ENCODE measurements at places on chromosomes 4 and X.

- DNase-seq, result no peak
These were observed 354.9 kb downstream of the DHRSX start for GRCh38 chrX:2145692-2146367.

DNA sequence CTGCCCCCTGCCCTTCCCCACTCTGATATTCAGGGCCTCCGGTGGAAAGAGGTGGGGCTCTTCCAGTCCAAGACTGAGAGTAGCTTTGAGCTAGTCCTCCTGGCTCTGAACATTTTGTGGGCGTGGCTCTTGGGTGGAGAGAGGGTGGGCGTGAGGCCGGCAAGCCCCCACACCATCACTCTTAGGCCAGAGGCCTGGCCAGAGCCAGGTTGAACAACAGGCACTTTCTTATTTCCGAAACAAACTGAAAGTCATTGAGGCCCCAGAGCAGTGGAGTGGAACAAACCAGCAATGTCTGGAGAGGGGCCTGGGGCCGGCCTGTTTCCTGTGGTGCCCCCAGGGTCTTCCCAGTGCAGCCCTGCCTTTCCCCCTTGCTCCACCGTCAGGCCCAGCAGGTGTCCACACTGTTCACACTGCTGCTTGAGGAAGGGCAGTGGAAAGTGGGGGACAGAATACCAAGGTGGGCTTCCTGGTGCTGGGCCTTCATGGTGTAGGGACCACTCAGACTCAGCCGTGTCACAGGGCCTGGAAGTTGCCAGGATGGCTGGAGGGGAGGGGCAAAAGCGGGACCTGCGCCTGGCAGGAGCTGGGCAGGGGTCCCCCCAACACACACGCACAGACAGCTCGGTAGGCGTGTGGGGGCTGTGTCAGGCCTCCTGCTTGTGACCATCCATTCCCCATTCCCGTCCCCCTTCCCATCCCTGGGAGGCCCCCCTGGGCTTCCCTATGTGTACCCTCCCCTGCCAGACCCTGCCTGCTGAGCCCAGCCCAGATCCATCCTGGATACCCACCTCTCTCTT lies 2.9 kb downstream of the ADRA2C start:
- no peak for DNase-seq

DNA sequence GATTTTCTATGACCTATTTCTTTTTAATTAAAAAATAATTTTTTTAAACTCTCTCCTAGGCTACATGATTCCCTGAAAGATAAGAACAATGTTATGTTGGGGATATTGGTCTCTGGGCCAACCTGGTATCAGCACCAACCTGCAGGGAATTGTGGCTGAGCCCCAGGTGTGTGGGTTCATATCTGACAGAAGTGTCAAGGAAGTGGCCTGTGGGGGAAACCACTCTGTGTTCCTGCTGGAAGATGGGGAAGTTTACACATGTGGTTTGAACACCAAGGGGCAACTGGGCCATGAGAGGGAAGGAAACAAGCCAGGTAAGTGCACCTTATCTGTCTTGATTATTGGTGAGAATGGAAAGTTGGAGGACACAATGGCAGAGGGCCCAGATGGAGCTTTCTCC lies 13.5 kb downstream of the HERC3 start:
- no peak for DNase-seq

DNA sequence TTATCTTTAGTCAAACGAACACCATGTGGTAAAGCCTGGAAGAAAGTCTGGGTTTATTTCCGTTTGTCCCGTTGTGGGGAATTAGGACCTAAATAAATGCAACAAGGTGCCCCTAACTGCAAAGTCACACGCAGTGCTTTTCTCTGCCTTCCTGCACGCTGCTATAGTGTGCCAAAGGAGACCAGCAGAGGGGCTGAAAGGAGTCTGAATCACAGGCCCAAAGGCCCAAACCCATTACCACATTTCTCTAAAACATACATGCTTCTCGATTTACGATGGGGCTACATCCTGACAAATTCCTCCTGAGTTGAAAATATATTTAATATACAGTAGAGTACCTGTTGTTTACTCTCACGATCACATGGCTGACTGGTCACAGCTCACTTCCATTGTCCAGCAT lies 4.5 kb downstream of the VEGFC start:
- DNase-seq, result no peak

DNA sequence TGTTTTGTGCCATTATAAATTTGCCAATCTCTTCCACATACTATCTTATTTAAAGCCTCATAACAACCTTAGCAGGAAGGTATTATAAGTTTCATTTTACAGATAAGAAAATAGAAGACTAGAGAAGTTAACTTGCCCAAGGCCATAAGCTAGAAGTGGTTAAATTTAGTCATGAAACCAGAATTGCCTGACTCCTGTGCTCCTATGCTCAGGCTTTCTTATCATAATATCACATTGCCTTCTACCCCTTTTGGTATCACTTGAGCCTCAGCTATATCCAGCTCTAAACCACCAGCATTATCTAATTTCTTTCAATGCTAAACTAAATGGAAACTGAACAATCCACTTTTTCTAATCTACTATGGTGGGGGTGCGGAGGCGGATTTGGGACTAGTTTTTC lies 164.7 kb downstream of the GBA3 start:
- DNase-seq, result no peak

DNA sequence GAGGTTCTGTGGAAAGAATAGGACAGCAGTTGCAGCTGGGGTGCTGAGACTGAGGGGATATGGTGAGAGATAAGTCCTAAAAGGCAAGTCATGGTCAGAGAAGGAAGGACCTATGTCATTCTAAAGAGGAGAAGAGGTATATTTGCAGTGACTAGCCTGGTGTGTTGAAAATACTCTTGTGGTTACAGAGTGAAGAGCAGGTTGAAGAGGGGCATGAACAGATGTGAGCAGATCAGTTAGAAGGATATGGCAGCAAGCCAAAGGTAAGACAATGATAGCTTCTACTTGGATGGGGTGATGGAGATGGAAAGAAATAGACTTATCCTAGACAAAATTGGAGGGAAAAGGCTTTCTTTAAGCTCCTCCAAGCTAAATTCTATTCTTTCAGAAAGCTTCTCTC lies 469.8 kb upstream of the CPEB2 start:
- no peak for DNase-seq

DNA sequence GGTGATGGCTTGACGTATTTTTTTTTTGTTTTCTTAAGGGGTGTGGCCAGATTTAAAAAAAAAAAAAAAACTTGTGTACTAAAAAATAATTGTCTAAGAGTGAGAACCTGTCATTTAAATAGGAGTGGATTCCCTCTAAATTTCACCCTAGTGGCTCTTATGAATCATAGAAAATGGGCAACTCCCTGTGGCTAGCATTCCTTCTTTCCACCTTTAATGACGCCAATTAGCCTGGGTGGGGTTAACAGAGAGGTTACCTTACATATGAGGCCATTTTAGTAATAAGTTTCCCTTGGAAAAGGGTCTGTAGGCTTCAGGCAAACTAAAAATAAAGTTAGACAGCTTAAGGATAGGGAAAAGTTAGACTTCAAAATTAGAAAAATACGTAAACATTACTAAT lies 223.5 kb upstream of the FAM241A start:
- no peak for DNase-seq

GRCh38 chrX:9532349-9532748 lies 67.5 kb downstream of the TBL1X start:
- DNase-seq, result no peak

GRCh38 chr4:636628-637159 lies 11.3 kb downstream of the PDE6B start:
- no peak for DNase-seq

DNA sequence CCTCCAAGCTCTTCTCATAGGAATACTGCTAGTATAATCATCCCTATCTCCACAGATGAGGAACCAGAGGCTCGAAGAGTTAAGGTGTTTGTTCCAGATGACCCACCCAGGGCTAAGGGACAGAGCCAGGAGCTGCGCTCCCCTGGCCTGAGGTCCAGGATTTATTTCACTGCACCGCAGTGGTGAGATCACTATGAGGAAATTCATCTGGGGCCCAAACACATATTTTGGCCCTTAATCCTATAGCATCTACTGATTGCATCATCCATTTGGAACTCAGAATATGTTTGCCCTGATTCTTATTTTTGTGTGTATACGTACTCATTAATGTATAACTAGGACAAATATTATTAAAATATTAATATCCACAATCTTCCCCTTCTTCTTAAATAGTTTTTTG lies 100.1 kb upstream of the RBPJ start:
- no peak for DNase-seq

- no peak for DNase-seq
These were observed 9.7 kb upstream of the GUF1 start for GRCh38 chr4:44668526-44668925.

DNA sequence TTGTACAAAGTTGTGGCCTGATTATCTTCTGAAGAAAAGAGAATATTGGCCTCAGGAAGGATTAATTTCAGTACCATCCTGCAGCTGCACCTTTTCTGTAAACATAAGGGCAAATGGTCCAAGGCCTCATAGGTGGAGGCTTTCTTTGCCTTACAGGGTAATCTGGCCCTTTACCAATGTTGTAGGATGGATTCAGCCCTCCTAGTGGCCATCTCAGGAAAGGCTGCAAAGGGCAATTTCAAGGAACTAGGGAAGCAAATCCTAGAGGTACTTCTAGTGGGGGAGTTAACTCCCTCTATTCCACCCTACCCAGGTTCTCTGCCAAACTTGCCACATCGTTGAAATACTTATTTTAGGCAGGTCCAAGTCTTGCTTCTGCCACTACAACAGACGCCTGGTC lies 57.6 kb downstream of the UGT2B11 start:
- no peak for DNase-seq

- no peak for DNase-seq
These were observed 11.3 kb upstream of the COX18 start for GRCh38 chr4:73080789-73081188.

DNA sequence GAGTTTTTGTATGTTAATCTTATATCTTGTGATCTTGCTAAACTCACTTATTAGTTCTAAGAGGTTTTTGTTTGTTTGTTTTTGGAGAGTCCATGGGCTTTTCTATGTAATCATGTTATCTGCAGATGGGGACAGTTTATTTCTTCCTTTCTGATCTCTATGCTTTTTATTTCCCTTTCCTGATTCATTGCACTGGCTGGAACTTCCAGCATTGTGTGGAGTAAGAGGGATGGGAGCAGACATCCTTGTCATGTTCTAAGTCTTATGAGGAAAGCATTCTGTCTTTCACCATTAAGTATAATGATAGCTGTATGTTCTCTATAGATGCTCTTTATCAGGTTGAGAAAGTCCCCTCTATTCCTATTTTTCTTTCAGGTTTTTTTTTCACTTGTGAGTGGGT lies 90.6 kb upstream of the TBC1D9 start:
- no peak for DNase-seq

DNA sequence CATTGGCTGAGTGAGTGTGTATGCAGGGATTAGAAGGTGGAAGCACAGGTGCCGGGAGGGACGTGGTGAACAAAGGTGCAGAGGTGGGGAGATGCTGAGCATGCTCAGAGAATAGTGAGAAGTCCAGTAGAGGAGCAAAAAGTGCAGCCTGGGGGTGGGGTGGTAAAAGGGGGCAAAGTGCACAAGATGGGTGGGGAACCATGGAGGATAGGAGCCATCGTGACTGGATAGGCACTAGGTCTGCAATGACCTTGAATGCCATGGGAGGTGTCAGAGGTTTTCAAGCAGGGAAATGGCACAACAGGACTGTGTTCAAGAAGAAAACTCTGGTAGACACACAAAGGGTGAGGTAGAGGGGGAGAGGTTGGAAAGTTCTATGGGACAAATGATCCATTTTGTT lies 6.6 kb upstream of the DDX3X start:
- no peak for DNase-seq

GRCh38 chrX:86295293-86295692 lies 147.0 kb downstream of the DACH2 start:
- no peak for DNase-seq
